Lower lobe of right lung (tissue), 2 donors: ENCODE measurements at places on chromosomes 13 and 19. TPM values are rescaled to one million over a fixed set of nuclear protein-coding genes. Genes with fewer than 3 reads are reported as not detected.

TMPRSS9 gene
- total RNA-seq, result not detected

CGB2 gene
- total RNA-seq, result not detected

GDF15 gene
- total RNA-seq, result 21.2 TPM

THSD8 gene
- total RNA-seq, result 1.5 TPM

NKPD1 gene
- not detected for total RNA-seq

LILRB5 gene
- 16.0 TPM for total RNA-seq

ZNF285 gene
- 1.1 TPM for total RNA-seq

UFM1 gene
- 60.0 TPM for total RNA-seq

GSX1 gene
- not detected for total RNA-seq

SIGLEC14 gene
- total RNA-seq, result 20.3 TPM

RNF113B gene
- total RNA-seq, result not detected

COX6B2 gene
- total RNA-seq, result not detected

EFNB2 gene
- total RNA-seq, result 47.0 TPM

MAU2 gene
- 69.7 TPM for total RNA-seq

ZNF439 gene
- 11.2 TPM for total RNA-seq

PPFIA3 gene
- total RNA-seq, result 4.3 TPM

FPR3 gene
- total RNA-seq, result 62.3 TPM

IGFL1 gene
- not detected for total RNA-seq

CYP2F1 gene
- 1.7 TPM for total RNA-seq

CD33 gene
- total RNA-seq, result 32.0 TPM

SHISA7 gene
- total RNA-seq, result not detected
